ENCODE measurements at places on chromosomes 2 and 18. TPM values are rescaled to one million over a fixed set of nuclear protein-coding genes. Genes with fewer than 3 reads are reported as not detected.

Gene GNAL
- 6.1 TPM for total RNA-seq

Gene STPG4
- total RNA-seq: not detected

Gene KCNIP3
- total RNA-seq: 6.1 TPM

Gene PRPF40A
- 164 TPM for total RNA-seq

Gene HMSD
- 0.11 TPM for total RNA-seq

Gene MDH1B
- 1.2 TPM for total RNA-seq

Gene CDH20
- total RNA-seq: 1.1 TPM

Gene GALNT3
- total RNA-seq: 14.0 TPM

Gene MROH2A
- total RNA-seq: 0.32 TPM

Gene SPOPL
- total RNA-seq: 49.2 TPM

Gene TDRD15
- total RNA-seq: 3.8 TPM

Gene DCC
- 2.0 TPM for total RNA-seq

Gene FHOD3
- 27.2 TPM for total RNA-seq

Gene NFU1
- 44.2 TPM for total RNA-seq

Gene GRP
- total RNA-seq: not detected
